ENCODE measurements at places on chromosomes 5 and 9.

- no peak for DNase-seq
These were observed 18.3 kb downstream of the DOCK2 start for GRCh38 chr5:169655353-169655752.

DNA sequence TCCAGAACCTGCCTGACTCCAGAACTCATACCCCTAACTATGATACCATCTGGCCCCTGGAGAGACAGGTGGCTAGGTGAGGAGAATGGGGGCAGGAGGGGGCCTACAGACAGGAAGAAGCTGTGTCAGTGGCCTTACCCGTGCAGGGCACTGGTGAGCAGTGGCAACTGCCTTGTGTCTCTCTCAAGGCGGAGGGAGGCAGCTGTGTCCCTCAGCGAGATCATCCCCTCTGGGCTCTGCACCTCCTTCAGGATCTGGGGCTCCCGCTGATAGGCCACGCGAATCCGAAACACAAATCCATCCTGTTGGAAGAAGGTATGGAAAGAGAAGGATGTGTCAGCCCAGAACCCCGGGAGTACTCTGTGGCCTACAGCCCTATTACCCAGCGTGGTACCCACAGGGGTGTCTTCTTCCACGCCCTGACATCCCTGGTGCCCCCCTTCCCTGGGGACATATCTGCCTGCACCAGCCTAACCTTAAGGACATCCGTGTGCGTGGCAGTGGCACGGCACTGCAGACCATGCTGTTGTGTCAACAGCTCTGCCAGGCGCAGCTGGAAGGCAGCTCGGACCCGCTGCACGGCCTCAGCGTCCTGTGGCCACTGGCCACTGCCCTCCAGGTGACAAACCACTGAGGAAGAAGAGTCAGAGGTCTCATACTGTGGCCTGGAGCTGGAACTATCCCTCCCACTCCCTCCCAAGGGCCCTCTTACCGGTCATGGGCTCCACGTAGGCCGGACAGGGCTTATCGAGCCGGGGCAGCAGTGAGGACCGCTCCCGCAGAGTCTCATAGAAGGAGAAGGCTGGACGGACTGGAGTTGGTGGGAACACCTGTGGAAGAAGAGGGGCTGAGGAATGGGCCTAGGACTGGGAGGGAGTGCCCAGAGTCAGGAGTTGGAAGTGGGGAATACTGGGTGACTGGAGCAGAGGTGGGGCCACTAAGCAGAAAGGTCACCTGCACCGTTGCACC lies 7.8 kb downstream of the NOL6 start:
- no peak for DNase-seq

DNA sequence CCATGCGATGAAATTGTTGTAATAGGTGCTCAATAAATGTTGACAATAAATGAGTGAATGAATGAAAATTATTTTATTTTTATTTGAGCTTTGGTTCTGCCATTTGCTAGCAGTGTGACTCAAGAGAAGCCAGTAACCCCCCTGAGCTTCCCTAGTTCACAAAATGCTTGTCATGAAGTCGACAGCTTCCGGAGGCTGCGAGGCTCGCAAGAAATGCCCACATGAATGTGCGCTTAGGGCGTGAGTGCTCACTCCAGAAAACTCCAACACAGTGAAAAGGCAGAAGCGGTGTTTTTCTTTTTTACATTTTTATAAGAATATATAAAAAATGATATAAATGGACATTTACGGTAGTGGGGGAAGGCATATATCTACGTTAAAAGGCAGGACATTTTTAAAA lies 26.5 kb downstream of the CDKN2A start:
- DNase-seq: no peak

DNA sequence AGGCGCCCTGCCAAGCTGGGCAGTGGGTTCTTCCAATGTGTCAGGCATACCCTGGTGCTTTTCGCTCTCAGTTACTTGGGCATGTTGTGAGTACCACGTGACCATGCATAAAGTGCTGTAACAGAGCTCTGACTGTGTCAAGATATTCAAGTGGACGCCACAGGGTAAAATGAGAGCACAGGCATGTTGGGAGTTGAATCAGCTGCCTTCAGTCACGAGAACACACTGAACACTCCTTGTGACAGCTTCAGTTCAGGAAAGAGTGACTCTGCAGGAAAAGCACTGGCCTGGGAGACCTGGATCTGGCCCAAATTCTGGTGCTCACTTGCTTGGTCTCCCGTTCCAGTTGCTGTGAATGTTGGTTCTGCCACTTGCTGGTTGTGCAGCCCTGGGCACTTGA lies 5.1 kb downstream of the MLANA start:
- no peak for DNase-seq

- DNase-seq: no peak
These were observed 285.1 kb downstream of the SH3GL2 start for GRCh38 chr9:17863924-17864323.

- no peak for DNase-seq
These were observed 105.7 kb downstream of the UGCG start for GRCh38 chr9:112002131-112002846.

Measured in stimulated activated CD4-positive, alpha-beta T cell treated with anti-CD3 and anti-CD28 coated beads, TNF-alpha, amount 100 ng/mL, for 4 hours (primary cell).